Stimulated activated CD4-positive, alpha-beta T cell treated with anti-CD3 and anti-CD28 coated beads, Interleukin-2, amount 100 ng/mL, for 4 hours (primary cell): ENCODE measurements at places on chromosomes 16 and 17.

GRCh38 chr16:30041841-30042240, 10.8 kb upstream of the TLCD3B start:
- no peak for DNase-seq

DNA sequence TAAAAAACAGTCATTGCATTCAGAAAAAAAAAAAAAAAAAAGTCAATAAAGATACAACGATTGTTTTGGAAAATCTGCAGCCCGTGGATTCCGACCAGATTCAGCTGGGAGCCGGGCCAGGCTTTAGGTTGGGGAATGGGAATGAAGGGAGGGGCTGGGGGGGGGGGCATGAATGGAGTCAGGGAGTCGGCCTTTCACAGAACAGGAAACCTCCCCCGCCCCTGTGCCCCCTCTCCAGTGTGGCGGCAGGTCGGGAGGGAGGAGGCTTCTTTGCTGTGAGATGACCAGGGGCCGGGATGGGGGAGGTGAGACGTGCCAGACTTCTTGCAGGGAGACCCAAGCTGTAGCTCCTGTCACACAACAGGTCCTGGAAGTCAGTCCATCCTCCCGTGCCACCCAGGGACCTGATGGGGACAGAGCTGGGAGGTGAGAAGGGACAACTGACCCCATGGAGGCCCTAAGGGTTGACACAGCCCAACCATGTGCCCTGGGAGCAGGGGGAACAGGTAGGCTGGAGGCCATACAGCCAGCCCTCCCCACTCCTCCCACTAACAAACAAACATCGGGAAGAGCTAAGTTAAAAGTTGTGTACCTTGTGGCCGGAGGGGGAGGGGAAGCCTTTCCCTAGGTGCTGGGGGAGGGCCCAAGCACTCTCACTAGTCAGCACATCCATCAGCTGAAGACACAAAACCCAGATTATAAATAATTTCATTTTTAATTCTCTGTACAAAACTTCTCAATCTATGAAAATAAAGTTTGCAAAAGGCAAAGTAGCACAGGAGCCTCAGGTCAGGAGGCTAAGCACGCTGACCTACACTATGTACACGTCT, 25.2 kb downstream of the SREBF1 start:
- no peak for DNase-seq

DNA sequence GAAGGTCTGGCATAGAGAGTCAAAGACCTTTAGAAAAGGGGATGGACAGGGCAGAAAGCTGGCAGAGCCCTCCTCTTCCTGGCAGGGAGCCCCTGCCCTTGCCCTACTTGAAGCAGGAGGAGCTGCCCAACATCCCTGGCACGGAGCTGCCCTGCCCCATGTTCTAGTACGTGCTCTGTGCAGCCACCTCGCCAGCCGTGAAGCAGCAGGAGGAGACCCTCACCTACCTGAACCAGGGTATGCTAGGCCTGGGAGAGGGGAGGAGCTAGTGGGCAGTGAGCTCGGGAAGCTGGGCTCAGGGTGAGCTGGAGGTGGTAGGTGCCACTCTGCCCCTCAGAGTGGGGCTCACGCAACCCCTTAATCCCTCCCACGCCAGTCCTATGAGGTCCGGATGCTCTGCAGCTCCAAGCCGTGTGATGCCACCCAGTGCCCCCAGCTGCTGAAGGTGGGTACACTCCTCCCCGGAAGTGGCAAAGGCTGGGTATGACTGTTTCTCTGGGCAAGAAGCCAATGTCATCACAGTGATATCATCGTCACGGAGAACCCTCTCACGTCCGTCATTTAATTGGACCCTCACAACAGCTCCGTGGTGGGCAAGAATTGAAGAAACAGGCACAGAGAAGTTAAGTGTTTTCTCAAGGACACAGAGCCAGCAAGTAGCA, 12.7 kb upstream of the STAC2 start:
- DNase-seq: peak; percentile 72

GRCh38 chr17:50952889-50953288, 86.7 kb upstream of the TOB1 start:
- no peak for DNase-seq

DNA sequence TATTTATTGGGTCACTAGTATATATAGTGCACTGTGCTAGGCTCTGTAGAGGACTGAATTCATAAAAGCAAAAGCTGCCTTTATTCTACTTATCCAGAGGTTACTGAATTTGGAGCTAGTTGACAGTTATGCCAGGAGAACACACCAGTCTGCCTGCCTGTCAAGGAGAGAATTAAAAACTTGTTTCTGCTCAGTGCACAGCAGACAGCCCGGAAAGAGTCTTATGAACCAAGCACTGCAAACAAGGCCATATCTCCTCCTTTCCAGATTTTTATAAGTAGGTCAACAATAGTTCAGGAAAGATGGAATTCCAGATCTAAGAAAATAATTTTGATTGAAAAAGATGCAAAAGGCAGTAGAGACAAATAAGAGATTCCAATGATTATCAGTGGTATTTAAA, 267.8 kb downstream of the CA10 start:
- no peak for DNase-seq

DNA sequence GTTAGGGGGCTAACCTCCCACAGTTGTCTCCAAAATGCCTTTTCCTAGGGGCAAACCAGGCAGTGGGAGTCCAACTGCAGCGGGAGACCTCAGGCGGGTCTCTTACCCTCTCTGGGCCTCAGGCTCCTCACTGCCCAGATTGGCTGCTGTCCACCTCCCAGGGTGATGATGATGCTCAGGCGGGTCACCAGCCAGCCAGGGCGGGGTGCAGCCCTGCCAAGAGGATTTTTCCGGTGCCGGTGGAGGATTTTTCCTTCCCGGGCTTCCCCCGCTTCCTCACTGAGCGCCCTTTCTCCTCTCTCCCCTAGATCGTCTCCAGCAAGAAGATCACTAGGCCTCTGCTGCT, 22.8 kb downstream of the CPNE2 start:
- no peak for DNase-seq

DNA sequence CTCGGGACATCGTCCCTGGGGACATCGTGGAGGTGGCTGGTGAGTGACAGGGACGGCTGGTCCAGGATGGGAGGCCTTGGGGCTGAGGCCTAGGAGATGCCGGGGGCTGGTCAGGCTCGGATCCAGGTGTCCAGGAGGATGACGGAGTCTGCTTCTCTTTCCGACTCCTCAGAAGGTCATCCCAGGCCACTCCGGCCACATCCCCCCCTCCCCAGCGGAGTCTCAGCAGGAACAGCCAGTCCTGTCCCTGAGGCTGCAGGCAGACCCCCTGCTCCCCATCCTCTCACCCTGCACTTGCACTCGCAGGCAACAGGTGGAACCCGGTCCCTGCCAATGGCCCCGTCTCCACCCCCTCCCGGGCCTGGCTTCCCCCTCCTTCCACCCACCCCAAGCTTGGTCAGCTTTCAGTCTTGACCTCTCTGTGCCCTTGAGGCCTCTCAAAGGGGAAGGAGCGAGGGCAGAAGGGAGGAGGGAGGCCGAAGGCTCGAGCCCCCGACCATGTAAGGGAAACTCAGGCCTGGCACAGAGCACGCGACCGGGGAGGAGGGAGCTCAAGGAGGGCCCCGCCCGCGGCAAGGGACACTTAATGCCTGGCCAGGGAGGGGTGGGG, 4.4 kb downstream of the ATP2A1 start:
- DNase-seq: no peak

DNA sequence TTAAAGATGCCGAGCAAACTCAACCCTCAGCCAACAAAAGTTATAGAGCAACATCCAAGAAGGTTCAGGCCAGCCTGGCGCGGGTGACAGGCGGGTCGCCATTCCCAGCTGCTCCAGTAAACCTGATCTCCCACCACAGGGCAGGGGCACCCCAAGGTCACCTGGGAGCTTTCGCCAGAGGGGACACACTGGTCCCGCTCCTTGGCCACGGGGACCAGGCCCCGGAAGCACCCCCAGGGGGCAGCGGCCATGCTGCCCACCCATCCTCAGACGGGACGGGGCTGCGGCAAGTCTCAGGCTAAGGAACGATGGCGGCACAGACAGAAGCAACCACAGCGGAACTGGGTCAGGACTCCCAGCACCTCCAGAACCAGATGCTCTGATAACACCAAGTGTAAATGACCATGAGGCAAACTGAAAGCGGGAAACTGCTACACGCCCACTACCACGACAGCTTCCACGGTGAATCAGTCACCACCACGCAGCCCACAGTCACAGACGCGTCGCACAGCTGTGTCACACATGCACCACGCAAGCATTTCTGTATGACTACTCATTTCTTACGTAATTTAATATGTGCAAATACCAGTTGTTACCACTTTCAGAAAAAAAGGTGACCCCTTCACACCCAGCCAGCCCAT, 14.1 kb upstream of the CCDC154 start:
- DNase-seq: peak; percentile 6

- no peak for DNase-seq
These were observed 15.4 kb downstream of the RHBDL3 start for GRCh38 chr17:32281011-32281451.

GRCh38 chr17:82687871-82688270, 10.6 kb downstream of the RAB40B start:
- DNase-seq: no peak

DNA sequence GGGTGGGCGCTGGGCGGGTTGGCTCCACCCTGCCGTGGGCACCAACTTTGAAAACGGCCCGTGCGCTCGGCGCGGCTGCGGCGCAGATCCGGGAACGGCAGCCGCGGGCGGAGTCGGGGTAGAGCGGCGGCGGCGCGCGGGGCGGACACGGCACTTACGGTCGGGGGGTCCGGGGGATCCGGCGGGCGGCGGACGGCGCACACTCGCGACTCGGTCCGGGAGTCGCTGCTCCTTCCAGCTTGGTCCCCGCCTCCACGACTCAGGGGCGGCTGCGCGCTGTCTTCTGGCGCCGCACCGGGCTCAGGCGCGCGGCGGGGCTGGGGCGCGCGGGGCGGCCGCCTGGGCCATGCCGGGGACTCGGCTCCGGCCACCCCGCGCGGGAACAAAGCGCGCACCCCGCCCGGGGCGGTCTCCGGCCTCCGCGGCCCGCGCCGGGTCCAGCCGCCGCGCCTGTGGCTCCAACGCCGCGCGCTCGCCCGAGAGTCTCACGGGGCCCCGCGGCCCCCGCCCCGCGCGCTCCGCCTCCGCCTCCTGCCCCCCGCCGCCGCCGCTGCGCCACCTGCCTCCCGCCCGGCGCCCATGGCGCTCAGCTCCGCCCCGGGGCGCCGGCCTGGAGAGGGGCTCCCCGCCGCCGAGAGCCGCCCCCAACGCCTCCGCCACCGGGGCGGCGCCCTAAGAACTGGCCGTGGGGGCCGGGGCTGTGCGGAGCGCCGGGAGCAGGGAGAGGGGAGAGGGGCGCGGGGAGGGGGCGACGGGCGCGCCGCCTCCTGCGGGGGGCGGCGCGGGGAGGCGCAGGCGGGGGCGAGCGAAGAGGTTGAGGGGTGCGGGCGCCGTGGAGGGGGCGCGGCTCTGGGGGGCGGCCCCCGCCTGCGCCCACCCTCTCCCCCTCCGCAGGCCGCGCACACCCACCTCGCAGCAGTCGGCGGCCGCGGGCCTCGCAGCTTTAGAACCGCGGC, 35.9 kb downstream of the CBFA2T3 start:
- DNase-seq: no peak

- no peak for DNase-seq
These were observed 52.5 kb downstream of the NKD1 start for GRCh38 chr16:50600582-50601283.

DNA sequence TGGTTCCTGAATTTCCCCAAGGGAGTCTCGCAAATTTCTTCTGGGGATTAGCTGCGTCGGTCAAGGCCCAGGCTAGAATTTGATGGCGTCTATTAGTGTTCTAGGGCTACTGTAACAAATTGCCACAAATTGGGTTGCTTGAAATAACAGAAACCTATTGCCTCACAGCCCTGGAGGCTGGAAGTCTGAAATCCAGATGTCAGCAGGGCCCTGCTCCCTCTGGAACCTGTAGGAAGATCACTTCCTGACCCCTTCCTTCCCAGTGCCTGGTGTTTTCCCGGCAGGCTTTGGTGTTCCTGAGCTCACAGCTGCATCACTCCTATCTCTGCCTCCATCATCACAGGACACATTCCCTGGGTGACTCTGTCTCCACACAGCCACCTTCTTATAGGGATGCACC, 24.4 kb downstream of the DHRS7C start:
- no peak for DNase-seq

DNA sequence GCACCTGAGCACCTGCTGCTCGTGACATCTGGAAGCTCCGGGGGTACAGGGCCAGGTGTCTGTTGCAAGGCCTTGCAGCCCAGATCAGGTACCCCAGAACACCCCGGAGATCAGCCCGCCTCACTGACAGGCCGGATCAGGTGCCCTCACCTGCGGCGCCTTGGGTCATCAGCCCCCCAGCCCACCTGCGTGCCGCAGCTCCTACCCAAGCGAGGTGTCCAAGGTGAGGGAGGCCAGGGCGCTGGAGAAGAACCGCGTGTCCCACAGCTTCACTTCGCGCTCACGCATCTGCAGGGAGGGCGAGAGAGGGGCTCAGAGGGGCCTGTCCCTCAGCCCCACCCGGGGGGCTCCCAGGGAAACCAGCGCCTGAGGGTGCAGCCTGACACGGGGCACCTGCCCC, 16.1 kb downstream of the VASN start:
- no peak for DNase-seq

GRCh38 chr17:66507982-66508760, 205.8 kb downstream of the PRKCA start:
- DNase-seq: no peak

DNA sequence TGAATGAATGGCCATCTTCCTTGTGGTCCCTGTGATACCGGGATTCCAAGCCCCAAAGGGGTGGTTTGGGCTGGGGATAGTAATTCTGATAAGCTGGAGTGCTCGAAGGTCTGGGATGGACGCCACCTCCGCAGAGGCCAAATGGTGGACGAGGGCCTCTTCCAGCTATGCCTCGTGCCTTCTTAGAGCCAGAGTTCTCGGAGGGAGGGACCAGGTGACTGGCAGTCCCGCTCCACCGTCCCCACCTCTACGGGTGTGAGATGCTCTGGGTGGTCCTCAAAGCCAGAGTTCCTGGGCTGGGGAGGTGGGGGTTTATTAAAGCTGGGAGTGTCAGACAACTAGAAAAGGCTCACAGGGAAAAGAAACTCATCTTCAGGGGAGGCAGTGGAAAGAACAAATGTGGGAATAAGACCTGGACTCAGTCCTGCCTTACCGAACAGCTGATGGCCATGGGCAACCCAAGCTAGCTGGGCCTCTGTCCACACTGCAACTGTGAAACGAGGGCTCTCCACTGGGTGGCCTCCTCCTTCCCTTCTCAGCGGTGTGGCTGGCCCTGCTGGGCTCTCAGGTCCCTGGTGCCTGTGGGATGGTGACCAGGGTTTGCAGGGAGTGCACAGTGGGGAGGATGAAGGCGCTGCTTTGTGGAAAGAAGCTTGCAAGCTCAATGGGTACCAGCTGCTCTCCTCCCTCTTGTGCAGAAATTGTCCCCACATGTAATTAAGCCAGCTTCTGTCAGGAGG, 75.2 kb downstream of the N4BP1 start:
- no peak for DNase-seq

GRCh38 chr17:19268611-19269010, 31.4 kb downstream of the EPN2 start:
- no peak for DNase-seq
